ENCODE measurements at places on chromosomes 3 and 15. TPM values are rescaled to one million over a fixed set of nuclear protein-coding genes. Genes with fewer than 3 reads are reported as not detected.

Gene CALML4
- total RNA-seq, result 1.3 TPM

Gene MCF2L2
- total RNA-seq, result 0.25 TPM

Gene HHLA2
- 0.05 TPM for total RNA-seq

Gene IL16
- total RNA-seq, result 0.69 TPM

Gene VIPR1
- total RNA-seq, result 0.69 TPM

Gene LRRIQ4
- 0.17 TPM for total RNA-seq

Data from renal cortical epithelial cell (primary cell).